Cortex of kidney (tissue), 1 donor: ENCODE measurements at places on chromosomes 1 and 21.

- no peak for DNase-seq
Observed at GRCh38 chr1:227170361-227171166, 147.7 kb downstream of the CDC42BPA start.

DNA sequence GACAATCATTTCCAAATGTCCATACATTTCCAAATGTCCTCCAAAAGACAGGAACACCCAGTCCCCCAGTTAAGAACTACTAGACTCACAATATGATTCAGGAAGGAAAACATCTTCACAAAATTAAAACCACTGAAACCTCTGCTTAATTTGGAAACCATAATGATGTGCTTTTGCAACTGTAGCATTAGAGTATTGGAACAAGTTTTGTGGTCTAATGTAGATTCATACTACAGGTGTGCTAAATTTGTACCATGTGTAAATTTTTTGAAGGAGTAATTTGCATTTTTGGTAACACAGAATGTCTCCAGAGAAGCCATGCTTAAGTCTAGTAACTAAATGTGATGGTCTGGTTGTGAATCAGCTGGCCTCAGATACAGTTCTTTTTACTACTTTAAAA lies 129.6 kb downstream of the DPYD start:
- DNase-seq = no peak

DNA sequence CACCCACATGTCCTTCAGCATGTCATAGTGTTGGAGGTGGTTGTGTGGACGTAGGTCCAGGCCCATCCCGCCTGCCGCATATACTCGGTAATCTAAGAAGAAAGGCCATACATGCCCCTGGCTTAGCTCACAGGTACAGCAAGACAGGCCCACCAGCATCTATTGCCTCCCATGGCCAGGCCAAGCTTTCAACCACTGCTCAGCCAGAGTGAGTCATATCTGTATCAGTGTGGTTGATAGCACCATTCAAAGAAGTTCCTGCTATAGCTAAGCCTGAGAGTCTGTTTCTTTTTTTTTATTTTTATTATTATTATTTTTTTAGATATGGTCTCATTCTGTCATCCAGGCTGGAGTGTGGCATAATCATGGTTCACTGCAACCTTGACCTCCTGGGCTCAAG lies 17.0 kb downstream of the KLHDC8A start:
- DNase-seq = no peak

GRCh38 chr1:226602186-226603021 lies 53.8 kb downstream of the STUM start:
- DNase-seq = no peak

DNA sequence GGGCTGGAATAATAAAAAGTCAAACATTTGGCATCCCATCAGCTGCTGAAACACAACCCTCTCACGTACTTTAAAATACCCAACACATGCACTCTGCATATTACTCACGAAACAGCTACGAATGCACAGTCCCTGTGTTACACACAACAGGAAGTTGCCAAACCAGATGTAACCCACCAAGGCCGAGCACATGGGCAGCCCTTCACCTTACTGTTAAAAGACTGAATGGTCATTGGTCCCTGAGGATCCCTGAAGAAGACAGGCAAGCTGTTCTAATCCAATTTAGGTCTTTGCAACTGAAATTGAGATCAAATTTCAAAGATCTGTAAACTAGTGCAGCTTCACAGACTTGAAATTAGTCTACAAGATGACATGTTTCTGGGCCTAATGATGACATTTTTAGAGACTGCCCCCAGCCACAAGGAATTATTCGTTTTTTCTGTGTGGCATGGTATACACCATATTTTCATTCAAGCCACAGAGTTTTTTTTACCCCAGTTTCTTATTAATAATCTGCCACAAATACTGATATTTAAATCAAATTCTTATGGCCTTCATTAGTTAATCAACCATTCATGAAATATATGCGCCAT lies 25.6 kb upstream of the IER5 start:
- DNase-seq = no peak

- DNase-seq = no peak
Observed at GRCh38 chr21:42780617-42781016, 98.7 kb downstream of the WDR4 start.

GRCh38 chr1:117860896-117861610 lies 68.4 kb downstream of the GDAP2 start:
- DNase-seq = no peak

DNA sequence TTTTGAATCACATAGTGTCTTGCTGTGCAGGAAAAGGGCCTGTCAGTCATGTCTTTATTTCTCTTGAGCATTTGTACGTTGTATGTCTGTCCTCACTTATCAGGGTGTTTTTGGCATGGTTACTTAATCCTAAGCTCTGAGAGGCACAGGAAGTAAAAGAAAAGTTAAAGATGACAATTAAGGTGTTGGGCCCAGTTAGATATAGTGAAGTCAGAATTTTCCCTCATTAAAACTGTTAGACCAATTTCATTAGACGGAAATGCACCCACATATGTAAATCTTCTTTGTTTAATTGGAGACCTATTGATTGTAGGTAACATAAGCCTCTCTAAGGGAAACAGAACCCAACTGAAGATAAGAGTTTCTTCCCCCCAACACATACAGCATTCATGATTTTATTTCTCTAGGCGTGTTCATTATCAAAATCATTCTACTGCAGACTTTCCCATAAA lies 21.9 kb downstream of the NFIA start:
- no peak for DNase-seq

DNA sequence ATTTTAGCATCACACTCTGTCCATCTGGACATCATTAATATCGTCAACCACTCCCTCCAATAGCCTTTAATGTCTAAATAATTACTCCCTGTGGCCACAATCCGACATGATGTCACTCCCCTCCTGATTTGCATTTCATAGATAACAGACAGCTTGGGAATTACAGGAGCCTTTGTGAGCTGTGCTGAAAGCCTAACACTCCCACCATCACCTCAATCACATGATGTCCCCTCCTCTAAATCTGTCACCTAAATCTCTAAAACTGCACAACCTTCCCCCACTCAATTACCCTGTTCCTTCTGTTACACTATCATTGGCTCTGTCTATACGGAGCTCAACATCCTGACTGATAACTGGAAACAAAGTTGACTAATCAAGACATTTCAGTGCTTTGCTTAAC lies 14.3 kb downstream of the NHLH2 start:
- DNase-seq = no peak

GRCh38 chr1:44828003-44828651 lies 14.9 kb downstream of the PTCH2 start:
- no peak for DNase-seq

DNA sequence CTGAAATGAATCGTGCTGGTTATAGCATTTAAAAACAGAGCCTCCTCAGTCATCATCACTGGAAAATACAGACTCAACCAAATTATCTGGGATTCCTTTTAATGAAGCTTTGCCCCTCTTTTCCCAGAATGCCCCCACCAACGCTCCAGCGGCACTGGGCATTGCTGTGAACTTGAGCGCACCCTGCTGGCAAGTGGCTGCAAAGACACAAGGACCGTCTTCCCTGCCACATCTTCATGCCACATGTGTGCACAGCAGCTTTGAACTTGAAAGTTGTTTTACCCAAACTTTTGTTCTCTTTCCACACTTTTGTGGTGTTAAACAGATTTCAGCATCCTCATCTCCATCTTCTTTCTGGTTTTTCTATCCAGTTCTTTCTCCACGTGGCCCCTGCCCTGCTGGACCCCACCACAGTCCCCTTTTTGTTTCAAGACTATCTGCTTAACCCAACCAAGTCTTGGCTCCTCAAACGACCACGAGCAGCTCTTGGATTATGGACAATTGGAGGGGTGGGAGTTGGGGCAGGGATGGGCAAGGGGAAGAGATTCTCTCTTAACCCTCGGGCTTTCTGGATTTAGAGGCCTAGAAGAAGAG lies 12.8 kb upstream of the LMX1A start:
- no peak for DNase-seq

DNA sequence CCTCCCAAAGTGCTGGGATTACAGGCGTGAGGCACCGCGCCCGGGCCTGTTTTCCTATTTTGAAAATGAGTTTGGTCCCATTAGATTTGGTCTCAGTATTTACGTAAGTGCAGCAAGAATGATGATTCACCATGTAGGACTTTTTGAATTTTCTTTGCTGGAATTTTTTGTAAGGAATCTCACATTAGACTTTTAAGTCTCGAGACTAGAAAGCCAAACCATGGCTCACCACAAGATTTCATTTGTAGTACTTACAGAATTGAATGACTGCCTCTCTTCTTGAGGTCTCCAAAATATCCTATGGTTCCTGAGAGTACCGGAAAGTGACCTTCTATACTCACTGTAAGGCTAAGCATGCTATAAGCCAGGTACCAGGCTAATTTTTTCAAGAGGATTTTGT lies 325 bp downstream of the OR14A2 start:
- no peak for DNase-seq

DNA sequence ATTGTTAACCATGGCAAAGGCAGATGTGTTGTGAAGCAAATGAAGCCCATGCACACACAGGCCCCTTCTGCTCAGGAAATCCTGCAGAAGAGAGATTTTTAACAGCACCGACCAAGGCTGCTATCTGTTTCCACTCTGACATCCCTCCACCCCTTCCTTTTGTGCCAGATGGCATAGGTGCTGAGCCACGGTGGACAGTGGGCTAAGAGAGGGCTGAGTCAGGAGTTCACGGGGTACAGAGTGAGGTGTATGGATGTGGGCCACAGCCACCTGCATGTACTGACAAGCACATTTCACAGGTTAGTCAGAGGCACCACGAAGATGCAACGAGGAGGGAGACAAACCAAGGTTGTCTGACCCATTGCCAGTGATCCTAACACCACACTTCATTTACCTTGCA lies 9.5 kb downstream of the RSPH1 start:
- DNase-seq = no peak

- no peak for DNase-seq
Observed at GRCh38 chr1:200301152-200301551, 108.7 kb downstream of the ZNF281 start.

DNA sequence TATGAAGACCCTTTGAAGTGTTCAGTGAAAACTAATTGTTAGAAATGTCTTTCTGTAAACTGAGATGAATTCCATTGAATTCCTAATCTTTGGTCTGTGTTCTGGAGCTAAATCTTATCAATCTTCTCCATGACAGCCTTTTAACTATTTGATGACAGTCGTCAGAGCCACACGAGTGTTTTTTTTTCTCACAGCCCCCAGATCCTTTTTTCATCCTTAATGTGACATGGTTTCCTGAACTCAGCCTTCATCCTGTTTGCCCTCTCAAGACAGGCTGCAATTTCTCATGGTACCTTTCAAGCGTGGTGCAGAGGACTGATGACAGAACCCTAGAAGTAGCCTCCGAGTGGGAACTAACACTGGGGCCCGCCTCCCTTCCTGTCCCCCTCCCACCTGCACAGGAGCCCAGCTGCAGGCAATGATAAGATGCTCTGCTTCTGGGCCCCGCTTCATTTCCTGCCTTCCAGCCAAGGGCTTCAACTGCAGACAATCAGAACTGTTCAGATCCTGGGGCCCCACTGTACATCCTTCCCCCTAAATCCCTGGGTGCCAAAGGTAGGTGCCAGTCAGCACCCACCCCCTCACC lies 114.6 kb upstream of the VAV3 start:
- DNase-seq = no peak

- DNase-seq = no peak
Observed at GRCh38 chr1:203769505-203770343, 4.7 kb downstream of the LAX1 start.

DNA sequence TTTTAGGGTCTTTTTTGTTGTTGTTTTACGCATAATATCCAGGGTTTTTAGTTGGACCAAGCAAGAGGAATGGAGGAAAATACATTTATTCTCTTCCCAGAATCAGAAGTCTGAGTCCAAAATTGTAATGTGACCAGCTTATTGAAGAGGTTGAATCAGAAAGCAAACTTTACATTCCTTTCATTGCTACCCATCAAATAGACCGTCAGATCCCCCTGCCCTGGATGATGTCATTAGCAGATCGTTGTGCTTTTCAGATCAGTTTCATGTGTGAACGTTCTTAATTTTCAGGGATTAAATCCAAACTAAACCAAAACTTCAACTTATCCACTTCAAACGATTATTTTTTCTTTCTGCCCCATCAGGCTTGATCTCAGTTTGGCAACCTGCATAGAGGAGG lies 85.7 kb upstream of the NGF start:
- DNase-seq = no peak
